ENCODE measurements at places on chromosomes 11 and 22.

DNA sequence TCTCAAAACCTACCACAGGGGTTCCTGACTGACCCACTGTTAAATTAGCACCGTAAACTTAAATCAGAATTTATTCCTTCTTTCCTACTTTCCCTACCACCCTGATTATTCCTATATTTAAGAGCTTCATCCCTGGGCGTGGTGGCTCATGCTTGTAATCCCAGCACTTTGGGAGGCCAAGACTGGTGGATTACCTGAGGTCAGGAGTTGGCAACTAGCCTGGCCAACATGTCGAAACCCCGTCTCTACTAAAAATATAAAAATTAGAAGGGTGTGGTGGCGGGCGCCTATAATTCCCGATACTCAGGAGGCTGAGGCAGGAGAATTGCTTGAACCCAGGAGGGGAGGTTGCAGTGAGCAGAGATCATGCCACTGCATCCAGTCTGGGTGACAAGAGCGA lies 20.3 kb downstream of the ALG9 start:
- ATAC-seq = no peak

GRCh38 chr11:92122561-92122960 lies 102.1 kb upstream of the FAT3 start:
- ATAC-seq = no peak

- no peak for ATAC-seq
Observed at GRCh38 chr11:117550466-117550865, 222.8 kb downstream of the CEP164 start.

DNA sequence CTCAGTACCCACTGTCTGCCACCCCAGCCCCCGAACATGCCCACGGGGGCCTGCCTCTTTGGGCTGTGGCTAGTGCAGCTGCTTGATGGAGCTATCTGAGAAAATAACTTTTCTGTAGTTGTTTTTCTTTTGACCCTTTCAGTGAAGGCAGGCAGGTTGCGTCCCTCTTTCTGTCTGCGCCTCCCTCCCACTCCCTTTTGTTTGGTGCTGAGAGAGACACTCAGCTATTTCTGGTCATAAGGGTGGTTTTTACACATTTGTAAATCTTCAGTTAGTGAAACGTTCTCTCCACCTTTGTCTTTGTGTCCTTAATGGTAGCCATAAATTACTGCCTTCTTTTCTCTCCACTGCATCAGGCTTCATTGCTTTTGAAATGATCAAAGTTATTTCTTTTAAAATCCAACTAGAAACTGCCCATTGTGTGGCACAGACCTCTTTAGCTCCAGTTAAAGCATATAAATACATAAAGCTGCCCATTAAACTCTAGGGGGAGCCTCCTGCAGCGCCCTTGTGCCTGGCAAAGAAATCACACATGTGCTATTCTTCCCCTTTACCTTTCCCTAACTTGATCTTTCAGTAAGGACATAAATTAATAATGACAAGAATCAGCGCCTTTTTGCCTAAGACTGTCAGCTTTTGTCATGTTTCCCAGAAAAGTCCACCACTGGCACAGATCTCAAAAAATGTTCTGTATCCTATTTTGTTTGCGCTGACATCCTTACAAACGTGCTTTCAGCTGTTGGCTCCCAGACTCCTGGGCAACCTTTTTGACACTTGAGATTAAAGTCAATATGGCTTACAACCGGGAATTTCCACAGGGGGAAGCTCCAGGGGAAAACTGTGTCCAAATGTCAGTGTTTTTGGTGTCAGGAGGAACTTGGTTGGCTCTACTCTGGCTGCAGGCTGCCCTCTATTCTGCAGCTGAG lies 1.7 kb upstream of the SCUBE2 start:
- no peak for ATAC-seq

DNA sequence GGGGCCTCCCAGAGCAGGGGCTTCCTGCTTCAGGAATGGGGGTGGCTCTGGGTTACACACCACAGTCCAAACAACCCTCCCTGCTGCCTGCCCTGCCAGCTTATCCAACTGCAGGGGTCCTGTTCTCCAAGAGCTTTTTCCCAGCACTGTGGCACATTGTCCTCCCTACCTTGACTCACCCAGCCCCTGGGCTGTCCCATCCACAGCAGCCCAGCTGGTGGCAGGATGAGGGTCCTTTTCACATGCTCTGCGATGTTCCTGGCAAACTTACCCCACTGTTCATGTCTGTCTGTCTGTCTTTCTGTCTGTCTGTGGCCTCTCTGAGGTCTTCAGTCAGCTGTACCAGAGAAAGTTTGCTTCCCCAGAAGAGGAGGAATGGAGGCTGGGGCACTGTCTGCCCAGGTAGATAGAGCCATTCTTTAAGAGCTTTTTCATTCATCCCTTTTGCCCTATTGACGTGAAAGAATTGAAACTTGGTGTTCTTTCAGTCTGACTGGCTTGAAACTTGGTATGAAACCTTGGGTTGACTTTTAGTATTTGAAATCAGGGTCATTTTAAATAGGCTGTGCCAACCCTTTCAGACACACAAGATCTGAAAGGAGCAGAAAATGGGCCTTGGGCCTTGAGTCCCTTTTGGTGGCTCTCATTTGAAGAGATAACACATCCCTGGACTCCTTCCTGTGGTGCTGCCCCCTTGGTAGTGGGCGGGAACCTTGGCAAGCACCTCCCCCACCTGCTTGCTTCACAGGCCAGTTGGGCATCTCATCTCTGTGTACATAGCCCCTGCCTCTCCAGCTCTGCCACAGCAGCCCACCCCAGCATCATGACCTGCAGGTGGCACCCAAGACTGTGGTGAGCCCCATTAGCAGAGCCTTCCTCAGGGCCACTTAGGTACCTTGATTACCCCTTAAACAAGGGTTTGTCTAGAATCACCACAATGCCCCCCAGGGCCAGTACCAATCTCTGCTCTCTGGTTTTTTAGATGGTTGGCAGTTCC lies 74.6 kb upstream of the SUSD2 start:
- peak; percentile 54 for ATAC-seq

DNA sequence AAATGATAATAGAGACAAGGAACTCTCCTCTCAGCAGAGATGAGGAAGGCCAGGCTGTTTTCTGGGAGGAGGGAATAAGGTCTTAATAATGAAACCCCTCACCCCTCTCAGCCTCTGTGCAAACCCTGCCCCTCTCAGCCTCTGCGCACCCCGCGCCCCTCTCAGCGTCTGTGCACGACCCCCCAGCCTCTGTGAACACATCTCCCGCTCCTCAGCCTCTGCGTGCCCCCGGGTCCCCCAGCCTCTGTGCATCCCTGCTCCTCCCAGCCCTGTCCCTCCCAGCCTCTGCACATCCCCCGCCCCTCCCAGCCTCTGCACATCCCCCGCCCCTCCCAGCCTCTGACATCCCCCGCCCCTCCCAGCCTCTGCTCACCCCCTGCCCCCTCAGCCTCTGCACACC lies 837.8 kb downstream of the TBC1D22A start:
- no peak for ATAC-seq

DNA sequence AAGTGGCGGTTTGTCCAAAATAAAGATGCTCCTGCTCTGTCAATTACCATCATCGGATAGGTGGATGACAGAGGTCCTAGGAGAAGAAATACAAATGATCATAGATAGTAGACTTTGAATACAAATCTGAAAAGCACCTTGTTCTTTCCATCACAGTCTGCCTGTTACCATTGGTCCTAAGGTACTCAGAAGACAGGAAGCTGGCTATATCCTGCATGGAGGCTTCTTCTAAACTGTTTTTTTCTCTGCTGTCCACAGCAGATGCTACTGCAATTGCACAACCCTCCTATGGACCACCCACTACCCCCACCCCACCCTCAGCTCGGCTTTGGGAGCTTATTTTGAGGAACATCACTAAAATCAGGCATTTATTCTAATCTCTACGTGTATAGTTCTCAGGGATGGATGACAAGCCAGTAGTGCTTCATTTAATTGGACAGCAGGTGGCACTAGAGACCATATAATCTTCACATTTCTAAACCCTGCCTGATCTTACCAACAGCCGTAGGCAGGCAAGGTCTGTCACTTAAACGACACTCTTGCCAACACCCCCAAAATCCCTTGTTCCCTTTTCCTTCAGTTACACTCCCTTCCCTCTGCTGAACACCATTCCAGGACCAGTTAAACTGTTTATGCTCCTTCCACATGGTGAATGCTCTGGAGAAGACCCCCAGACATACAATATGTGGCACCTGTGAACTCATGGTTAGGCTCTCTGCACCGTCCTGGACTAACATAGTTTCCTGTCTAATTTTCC lies 6.6 kb upstream of the PTS start:
- ATAC-seq = peak; percentile 95

DNA sequence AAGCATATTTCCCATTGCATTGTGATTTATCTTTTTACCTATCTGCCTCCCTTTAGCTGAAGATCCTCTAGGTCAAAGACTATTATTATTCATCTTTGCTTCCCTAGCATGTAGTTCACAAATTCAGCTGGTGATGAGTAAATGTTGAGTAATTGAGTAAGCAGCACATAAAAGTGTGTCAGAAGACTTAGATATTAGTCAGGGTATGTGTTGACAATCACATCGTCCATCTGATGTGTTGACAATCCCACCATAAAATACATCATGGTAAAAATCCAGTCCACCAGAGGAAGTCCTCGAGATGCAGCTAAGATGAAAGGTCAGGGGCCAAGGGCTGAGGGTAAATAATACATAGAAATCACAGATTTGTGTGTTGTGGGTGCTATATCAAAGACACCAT lies 22.9 kb upstream of the ABTB2 start:
- peak; percentile 70 for ATAC-seq

DNA sequence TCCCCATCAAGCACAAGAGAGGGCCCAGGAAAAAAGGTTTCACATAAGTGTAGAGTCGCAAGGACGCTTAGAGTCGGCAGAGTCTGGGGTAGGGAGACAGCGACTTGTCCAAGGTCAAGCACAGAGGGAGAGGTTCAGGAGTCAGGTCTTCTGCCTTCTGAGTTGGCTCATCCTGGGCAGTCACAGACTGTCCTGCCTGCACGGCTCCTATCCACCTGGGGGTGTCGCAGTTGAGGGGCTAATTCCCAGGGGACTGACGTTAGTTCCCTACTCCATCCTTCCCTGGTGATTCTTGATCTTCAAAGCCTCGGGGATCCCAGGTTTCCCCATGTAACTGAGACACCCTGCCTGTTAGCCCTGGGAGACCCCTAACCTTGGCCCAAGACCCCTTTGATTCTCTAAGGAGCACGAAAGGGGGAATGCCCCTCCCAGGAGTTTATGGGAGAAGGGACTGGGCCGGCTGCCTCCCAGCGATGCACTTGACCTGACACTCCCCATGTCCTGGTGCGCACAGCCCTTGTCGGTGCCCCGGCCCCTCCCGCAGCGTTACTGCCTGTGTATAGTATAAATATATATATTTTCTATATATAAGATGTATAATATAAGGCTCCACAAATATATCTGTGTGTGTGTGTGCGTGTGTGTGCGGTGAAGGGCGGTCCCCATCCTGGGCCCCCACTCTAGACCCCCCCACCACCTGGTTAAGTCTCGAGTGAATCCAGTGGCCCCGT lies 14.7 kb upstream of the TAB1 start:
- no peak for ATAC-seq

DNA sequence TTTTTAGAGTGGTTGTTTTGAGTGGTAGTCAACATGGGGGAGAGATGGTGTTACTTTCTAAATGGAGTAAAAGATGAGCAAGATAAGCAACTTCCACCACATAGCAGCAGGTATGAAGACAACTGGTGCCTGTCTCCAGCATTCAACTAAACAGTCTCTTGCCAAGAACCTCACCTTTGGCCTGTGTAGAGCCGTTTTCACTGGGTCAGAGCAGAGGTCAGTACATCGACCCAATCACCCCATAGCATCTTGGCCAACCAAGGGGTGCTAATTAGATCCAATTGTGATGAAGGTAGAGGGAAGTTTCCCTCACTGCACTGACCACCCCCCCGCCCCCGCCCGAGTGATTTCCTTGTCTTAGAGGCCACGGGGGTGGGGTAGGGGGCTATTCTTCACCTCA lies 188.2 kb downstream of the BLID start:
- no peak for ATAC-seq

GRCh38 chr22:48303369-48303725 lies 1524.3 kb downstream of the BRD1 start:
- no peak for ATAC-seq

- no peak for ATAC-seq
Observed at GRCh38 chr11:27061461-27061821, 20.8 kb downstream of the BBOX1 start.

- ATAC-seq = no peak
Observed at GRCh38 chr11:14623036-14623435, 20.6 kb upstream of the PDE3B start.

- no peak for ATAC-seq
Observed at GRCh38 chr11:117972629-117973502, 13.3 kb upstream of the IL10RA start.

DNA sequence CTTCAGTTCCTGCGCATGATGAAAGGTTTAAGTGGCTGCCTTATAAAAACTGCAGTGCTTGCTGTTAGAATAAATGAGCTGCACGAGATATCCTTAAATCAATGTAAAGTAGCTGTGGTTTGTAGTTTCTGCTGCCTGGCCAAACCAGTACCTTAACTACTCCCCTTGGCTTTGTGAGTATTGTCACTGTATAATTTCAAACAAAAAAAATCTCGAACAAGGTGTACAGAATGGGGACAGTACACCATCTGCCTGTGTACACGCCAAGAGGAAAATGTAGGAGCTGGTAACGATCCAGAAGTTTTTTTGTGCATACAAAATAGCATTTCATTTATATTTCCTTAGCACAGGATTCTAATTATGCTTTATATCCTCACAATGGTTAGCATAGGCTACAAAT lies 20.6 kb upstream of the NDUFC2 start:
- ATAC-seq = no peak

- no peak for ATAC-seq
Observed at GRCh38 chr11:35494957-35495490, 30.4 kb downstream of the PAMR1 start.

- no peak for ATAC-seq
Observed at GRCh38 chr11:134441281-134441680, 29.2 kb upstream of the B3GAT1 start.

GRCh38 chr11:44398266-44399030 lies 88.5 kb upstream of the ALX4 start:
- ATAC-seq = no peak

DNA sequence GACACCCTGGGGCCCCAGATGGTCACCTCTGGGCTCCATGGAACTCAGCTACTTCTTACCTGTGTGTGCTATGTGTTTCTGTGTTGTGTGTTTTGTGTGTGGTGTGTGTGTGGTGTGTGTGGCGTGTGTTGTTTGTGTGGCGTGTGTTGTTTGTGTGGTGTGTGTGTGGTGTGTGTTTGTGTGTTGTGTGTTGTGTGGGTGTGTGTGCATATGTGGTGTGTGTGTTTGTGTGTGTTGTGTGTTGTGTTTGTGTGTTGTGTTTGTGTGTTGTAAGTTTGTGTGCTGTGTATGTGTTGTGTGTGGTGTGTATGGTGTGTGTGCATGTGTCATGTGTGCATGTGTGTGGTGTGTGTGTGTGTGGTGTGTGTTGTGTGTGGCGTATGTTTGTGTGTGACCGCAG lies 3.8 kb upstream of the WNT7B start:
- ATAC-seq = no peak

DNA sequence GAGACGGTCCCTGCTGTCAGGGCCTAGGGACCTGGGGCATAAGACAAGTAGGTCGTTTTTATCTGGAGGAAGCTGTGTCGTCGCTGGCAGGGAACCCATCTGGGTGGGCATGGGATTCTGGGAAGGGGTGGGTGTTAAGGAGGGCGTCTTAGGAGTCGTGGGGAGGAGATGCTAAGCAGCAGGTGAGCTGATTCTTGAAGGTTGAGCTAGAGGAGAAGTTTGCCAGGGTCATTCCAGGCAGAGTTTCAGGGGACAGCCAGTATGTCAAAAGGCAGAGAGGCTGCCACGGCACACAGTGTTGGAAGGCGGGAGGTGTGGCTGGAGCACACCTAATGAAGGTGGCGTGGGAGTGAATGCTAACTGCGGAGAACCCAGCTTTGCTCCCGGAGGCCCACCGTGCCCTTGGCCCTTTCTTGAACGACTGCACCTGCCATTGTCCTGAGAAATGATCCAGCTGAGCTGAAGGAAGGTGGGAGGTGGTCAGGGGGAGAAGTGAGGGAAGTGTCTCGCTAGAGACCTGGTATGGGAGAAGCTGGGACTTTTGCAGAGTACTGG lies 1.3 kb downstream of the FAM118A start:
- no peak for ATAC-seq
